ENCODE measurements at places on chromosomes 12 and 14.

DNA sequence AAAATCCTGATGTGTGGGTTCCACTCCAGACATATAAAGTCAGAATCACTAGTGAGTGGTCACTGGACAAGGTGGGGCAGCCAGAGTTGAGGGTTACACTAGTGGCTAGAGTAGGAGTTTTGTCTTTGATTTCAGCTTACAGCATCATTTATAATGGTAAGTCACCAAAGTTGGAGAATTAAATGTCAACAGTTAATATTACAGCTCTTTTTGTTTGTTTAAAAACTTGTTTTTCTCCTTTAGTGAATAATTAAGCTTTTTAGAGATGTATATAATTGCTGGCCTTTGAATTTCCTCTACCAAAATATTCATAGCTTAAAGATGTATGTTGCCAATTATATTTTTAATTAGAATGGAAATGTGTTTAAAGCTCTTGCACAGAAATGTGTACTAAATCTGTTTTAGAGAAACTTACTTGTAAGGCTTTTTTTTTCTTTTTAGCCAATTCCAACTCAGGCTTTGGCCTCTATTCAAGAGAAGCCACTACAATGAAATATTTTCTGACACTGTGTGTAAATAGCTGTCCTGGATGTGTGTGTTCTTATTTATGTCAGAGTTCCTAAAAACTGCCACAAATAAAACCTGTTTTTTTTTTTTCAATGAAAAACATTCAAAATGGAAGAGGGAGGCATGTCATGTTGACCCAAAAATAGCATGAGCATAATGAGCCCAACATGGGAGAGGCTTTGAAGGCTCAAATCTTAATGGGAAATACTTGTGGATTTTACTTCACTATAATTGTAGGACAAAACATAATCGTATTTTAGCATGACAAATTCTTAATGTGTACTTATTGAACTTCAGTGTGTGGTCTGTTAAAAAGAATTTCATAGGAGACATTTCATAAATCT is 92.2 kb downstream of the TBC1D30 start:
- no peak for DNase-seq

GRCh38 chr14:101123618-101124510 is 220.3 kb upstream of the RTL1 start:
- no peak for DNase-seq

- DNase-seq: no peak
Observed at GRCh38 chr12:124191966-124192365, 102.9 kb upstream of the RFLNA start.

- no peak for DNase-seq
Observed at GRCh38 chr12:125424909-125425308, 359.7 kb downstream of the AACS start.

DNA sequence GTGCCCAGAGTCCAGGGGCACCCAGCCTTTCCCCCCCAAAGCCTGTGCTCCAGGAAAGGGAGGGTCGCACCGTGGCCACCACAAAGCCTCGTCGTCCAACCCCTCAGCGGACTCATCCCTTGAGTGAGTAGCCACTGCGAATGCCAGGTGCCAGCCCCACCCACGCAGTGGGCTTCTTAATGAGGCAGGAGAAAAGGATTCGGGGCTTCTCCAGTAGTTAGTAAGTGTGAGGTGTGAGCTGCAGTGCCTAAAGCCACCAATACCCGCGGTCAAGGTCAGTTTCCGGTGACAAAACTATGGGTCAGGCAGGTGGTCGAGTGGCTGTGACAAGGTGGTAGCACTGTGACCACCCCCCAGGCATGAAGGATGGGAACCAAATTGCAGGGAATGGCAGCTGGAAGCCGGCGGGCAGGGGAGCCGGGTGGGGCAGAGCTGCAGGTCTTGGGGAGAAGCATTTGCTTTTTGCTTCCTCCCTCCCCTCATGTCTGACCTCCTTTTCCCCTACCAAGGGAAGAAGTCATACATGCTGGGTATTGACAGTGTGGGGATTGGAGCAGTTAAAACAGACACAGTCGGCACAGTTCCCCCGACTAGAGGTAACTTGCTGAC is 8.0 kb downstream of the RAN start:
- DNase-seq: no peak

Measured in NCI-H510A treated with DMSO at 0.1 percent for 48 hours (cell line).